Stimulated activated CD4-positive, alpha-beta T cell treated with anti-CD3 and anti-CD28 coated beads, Interleukin-4, amount 100 ng/mL, for 48 hours (primary cell): ENCODE measurements at places on chromosomes 6 and 20.

- no peak for DNase-seq
Measured at GRCh38 chr6:85482206-85482904, 32.5 kb downstream of the NT5E start.

- peak; percentile 71 for DNase-seq
Measured at GRCh38 chr20:35311409-35311808, 19.2 kb upstream of the FAM83C start.

GRCh38 chr6:150685860-150686259 lies 86.2 kb downstream of the PLEKHG1 start:
- peak; percentile 44 for DNase-seq

DNA sequence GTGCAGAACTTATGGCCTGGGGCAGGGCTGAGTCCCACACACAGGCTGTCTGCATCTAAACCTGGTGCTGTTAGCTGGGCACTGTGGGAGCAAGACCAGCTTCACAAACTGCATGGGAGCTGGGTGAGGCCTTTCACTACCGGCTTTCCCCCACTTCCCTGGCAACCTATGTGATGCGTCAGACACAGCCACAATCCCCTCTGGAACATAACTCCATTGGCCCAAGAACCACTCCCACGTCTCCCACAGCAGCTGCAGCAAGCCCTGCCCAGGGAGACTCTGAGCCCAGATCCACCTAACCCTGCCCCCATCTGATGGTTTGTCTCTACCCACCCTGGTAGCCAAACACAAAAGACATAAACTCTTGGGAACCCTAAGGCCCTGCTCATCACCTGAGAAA lies 9.3 kb downstream of the WDR27 start:
- no peak for DNase-seq

DNA sequence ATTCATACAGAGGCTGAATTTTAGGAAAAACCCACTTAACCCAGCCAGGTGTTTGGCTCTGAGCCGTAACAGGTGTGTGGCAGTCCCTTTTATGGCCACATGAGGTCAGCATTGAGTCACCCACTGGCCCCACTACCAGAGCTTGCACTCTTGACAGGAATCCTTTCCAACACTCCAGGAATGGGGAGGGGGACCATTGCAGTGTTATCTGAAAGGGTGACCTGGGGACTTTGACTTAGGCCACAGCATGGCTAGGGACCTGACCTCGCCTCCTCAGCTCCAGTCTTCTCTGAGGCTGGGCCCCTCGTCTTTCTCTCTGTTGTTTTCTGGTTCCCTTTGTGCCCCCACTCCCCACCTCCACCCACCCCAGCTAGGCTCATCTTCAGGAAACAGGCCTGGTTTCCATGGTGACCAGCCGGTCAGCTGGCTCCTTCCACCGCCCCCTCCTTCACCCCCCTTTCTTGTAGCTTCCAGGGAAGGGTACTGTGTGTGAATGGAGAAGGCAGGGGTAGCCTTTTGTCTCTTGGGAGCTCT lies 2.1 kb upstream of the TMEM151B start:
- peak; percentile 53 for DNase-seq
